Gastroesophageal sphincter (tissue), 4 donors: ENCODE measurements at places on chromosomes 13 and 19.

DNA sequence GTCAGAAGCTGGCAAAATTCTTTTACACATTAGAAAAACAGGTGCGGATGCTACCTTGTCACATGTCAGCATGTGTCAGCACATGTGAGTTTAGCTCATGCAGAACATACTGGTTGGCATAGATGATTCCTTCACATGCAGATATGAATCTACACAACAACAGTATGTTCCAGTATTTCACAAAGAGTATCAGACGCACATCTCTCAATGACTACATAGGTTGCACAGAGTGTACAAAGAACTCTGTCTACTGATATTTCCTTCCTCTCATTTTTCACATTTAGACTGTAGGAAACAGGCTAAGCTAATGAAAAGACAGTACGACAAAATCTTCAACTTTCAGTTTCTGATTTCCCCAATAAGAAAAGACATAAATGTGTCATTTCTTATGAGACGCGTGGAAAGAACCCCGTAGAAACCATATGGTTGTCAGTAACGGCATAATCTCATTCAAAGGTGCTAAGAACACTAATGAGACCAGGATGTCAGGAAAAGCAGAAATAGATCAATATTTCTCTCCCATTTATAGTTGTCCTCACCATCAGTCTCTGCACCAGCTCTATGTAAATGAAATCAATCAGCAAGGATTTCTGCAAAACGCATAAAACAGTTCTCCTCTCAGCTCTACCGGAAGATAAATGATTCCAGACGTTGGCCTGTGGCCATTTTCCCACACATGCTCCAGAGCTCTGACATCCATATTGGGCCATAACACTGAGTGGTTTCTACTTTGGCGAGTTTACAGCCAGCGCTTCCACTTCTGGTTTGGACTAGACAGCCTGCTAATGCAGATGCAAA, 81.2 kb downstream of the STARD13 start:
- peak; percentile 74 for ATAC-seq

DNA sequence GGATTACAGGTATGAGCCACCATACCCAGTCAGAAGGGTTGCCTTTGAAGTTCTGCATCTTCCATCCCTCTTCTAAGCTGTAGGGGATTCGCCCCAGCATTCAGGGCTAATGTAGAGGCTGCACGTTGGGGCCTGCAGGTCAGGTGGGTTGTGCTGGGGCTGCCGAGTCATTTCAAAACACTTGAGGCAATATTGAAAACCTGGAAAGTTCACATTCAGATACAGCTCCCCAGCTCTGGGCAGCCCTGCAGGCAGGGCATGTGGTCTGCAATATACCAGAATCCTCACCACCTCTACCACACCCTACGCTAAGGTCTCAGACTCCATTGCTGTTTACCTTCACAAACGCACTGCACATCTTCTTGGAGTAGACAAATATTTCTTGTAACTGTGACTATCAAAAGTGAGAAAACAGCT, 24.6 kb downstream of the CCNE1 start:
- ATAC-seq: no peak

DNA sequence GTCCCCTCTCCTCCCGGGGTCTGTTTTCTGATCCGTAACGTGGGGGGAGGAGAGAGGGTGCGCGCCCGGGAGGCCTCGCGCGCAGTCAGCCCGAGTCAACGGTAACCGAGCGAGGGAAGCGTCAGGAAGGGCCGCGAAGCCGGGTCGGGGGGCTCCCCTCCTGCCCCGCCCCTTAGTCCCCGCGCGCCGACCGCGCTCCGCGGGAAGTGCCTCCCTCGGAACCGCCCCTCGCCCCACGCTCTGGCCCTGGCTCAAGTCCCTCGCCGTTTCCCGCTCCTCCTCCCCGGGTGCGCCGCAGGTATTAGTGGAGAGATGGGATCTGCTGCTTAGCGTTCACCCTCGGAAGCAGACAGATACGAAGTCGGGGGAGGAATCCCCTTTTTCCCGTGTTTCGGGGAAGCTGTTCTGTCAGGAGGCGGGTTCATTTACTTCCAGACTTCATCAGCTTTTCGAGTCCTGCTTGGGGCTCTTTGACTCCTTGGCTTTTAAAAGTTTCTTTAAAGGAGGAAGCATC, 770 bp downstream of the HNRNPM start:
- ATAC-seq: peak; percentile 11

DNA sequence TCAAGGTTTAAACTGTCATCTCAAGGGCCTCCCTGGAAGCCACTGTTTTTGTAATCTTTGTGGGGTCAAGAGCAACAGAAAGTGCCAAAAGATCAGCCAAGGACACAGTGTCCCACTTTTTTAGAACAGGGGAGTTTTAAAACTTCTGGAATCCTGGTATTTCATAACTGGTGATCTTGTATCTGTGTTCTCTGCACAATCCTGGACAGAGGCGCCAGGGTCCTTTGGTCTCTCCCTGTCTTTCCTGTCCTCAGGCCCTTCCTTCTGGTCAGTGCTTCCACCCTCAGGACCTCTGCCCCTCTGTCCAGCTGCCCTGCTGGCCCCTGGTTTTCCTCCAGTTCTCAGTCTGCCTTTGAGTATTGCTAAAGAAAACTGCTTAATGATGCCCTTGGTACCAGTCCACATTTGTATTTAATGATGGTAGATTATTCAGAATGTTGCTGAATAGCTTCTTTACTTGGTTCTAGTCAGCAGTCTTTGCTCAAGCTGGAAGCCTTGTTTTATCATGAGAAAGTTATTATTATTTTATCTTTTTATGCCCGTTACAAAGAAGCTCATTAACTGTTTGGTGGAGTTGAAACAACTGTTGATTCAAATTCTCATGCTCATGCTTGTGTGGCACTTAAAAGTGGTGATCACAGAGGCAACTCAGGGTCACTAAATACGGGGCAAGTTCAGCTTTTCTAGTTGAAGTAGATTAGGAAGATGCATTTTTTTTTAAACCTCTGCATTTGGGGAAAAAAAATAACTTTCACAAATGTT, 47.5 kb downstream of the WASF3 start:
- peak; percentile 89 for ATAC-seq

DNA sequence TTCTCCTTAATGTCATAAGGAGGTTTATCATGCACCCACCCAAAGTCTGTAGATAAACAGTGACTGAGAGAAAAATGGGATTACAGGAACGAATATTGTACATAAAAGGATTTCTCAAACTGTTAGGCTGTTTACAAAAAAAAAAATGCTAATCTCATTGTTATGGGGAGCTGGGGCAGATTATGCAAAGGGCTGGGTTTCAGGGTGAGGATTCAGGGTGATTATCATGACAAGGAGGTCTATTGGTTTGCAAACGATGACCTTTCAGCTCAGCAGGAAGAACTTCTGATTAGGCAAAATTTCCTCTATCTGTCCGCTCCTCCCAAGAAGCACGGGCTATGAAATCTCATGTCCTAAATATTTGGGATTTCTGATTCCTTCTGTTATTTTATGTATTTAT, 41.4 kb downstream of the NLRP12 start:
- no peak for ATAC-seq
